Activated CD4-positive, alpha-beta T cell treated with anti-CD3 and anti-CD28 coated beads for 1 hour (primary cell): ENCODE measurements at places on chromosomes 3 and 15.

- no peak for DNase-seq
Measured at GRCh38 chr3:16461463-16462245, 51.8 kb downstream of the RFTN1 start.

DNA sequence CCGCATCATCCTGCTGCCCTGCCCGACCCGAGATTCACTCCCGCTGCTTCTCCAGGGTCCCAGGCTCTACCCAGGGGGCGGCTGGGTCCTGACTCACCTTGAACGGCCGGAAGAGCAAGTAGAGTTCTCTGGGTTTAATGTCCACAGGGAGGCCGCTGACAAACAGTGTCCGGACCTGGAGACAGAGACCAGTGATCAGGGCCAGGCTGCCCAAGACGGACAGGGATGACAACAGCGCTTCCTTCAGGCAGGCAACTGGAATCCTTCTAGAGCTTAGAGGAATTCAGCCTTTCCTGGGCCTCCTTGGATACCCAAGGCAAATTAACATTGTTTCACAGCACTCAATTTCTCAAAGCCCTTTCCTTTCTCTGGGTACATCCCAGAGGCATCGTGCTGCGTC, 23.9 kb downstream of the RBPMS2 start:
- DNase-seq: no peak

GRCh38 chr3:57605683-57606082, 8.5 kb upstream of the ARF4 start:
- no peak for DNase-seq

DNA sequence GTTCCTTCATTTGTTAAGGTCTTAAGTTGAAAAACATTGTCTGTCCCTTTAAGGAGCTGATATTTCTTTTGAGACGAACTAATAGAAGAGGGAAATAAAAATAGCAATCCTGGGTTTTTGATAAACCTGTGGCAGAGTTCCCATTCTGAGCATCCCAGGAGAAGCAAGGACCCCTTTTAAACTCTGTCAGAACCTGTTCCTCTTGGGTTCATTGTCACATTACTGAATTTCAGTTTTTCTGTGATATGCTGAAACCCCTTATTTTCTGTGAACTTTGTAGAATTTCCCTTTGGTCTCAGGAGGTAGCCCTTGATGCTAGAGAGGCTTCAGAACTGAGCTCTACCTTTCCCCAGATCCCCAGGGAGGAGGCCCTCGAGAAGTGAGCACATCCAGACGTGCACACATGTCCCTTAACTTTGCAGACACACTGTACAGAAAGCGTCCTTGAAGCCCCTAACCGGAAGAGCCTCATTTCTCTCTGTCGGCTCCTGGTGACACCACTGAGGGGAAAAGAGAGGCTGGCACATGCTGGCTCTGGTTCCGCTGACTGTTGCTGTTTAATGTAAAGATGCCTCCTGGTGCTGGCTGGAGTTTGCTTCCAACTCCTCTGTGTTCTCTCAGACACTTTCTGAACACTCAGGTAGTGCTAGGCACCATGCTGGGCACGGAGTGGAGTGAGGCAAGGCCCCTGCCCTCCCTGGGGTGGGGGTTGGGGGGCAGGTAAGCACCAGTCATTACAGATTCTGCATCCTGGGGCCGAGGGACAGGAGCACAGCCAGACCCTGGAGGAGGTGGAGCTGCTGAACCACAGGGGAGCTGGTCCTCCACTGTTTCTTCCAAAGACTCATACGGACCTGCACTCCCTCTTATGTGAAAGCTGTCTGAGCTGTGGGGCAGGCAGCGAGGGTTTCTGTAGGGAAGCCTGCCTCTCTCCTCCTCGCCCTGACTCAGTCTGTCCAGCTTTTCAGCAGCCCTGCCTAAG, 77.5 kb downstream of the CHDH start:
- no peak for DNase-seq

DNA sequence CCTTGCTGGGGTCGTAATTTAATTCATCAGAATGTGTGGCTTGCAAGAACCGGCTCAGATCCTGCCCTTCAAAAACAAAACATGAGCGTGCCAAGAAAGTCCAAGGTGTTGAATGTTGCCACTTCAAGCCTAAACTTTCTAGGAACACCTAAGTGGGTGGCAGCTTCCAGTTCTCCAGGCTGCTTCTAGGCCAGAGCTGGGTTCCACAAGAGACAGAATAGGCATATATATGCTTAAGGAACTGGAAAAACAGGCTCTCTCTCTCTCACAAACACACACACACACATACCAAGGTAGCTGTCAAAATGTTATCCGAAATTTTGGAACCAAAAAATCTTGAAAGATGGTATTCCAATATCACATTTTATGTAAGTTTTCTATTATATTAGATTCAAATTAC, 890 bp upstream of the ADIPOQ start:
- DNase-seq: no peak

GRCh38 chr3:196737655-196738054, 2.0 kb upstream of the PAK2 start:
- DNase-seq: no peak

GRCh38 chr3:24886501-24886900, 391.9 kb upstream of the THRB start:
- DNase-seq: no peak

- DNase-seq: no peak
Measured at GRCh38 chr15:80512726-80513660, 108.8 kb downstream of the ARNT2 start.

- no peak for DNase-seq
Measured at GRCh38 chr3:1700650-1701049, 398.0 kb upstream of the CNTN4 start.

DNA sequence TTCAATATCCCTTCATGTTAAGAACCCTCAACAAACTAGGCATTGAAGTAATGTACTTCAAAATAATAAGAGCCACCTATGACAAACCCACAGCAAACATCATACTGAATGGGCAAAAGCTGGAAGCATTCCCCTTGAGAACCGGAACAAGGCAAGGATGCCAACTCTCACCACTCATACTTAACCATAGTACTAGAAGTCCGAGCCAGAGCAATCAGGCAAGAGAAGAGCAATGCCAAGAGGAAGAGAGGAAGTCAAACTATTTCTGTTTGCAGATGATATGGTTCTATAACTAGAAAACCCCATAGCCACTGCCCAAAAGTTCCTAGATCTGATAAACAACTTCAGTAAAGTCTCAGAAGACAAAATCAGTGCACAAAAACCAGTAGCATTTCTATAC, 161.9 kb downstream of the UBE2E2 start:
- no peak for DNase-seq
